RCC 7860 (cell line): ENCODE measurements at places on chromosomes 2 and 18.
A peak's percentile ranks its signal among the peaks of the same experiment; 100 is the strongest.

- DNase-seq = no peak
Measured at GRCh38 chr2:36731941-36732672, 35.6 kb downstream of the VIT start.

DNA sequence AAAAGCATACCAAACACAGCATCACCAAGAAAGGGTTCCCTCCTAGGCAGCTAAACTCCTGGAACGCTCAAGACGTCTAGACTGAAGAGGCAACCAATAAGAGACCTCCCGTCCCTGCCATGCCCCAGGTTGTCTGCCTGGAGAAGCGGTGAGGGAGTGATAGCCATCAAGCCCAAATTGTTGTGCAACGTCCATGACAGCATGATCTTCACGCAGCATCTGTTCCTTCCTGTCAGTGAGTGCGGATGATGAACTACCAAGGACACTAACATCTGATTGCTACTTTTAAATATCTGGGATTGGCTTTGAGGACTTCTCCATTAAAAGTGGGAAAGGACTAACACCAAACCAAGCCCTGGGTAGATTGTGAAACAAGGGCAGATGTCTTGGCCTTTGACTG lies 149.7 kb downstream of the TXNL1 start:
- no peak for DNase-seq

DNA sequence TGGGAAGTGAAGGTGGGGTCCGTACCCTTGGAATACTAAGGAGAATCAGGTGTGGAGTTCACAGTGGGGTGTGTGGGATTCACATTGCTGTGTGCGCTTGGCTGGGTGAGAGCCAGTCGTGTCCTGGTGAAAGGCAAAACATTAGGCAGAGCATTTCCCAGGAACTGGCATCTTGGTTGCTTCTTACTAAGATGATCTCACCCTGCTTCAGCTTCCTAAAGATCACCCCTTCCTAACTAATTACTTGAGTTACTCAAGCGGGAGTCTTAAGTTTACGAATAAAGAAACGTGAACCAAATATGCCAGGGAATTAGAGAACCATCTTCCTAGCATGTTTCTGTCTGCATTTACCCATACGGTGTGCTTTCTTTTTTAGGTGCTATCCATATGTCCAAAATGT lies 122.9 kb downstream of the NCK2 start:
- no peak for DNase-seq

GRCh38 chr18:61972389-61973264 lies 79.8 kb upstream of the RNF152 start:
- no peak for DNase-seq

GRCh38 chr2:188787021-188787657 lies 187.0 kb upstream of the COL3A1 start:
- DNase-seq = peak; percentile 25

DNA sequence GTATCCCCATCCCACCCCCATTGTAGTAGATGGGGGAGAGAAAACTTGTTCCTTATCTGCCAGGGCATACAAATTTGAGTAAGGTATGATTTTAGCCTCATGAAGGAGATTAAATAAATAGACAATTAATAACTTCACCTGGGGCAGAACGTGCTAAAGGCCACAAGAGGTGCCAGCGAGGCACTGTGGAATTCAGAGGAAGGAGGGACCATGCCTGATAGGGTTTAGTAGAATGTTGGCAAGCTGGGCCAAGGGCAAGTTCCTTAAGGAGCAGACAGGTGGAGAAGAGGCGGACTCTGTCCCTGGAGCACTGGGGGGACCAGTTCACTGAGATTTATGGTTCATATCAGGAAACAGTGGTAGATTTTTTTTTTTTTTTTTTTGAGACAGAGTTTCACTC lies 22.5 kb downstream of the STAMBP start:
- no peak for DNase-seq

- no peak for DNase-seq
Measured at GRCh38 chr2:171158036-171158789, 2.5 kb downstream of the TLK1 start.

- no peak for DNase-seq
Measured at GRCh38 chr2:231715988-231716616, 7.8 kb downstream of the PTMA start.

DNA sequence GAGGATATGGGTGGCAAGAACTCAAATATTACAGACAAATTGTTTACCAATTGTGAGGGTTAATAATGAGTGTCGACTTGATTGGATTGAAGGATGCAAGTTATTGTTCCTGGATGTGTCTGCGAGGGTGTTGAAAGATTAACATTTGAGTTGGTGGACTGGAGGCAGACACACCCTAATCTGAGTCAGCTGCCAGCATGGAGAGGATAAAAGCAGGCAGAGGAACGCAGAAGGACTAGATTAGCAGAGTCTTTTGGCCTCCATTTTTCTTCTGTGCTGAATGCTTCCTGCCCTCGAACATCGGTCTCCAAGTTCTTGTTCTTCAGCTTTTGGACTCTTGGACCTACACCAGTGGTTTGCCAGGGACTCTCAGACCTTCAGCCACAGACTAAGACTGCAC lies 1503.7 kb downstream of the LRP1B start:
- no peak for DNase-seq

GRCh38 chr2:175981551-175981950 lies 20.5 kb downstream of the LNPK start:
- no peak for DNase-seq

DNA sequence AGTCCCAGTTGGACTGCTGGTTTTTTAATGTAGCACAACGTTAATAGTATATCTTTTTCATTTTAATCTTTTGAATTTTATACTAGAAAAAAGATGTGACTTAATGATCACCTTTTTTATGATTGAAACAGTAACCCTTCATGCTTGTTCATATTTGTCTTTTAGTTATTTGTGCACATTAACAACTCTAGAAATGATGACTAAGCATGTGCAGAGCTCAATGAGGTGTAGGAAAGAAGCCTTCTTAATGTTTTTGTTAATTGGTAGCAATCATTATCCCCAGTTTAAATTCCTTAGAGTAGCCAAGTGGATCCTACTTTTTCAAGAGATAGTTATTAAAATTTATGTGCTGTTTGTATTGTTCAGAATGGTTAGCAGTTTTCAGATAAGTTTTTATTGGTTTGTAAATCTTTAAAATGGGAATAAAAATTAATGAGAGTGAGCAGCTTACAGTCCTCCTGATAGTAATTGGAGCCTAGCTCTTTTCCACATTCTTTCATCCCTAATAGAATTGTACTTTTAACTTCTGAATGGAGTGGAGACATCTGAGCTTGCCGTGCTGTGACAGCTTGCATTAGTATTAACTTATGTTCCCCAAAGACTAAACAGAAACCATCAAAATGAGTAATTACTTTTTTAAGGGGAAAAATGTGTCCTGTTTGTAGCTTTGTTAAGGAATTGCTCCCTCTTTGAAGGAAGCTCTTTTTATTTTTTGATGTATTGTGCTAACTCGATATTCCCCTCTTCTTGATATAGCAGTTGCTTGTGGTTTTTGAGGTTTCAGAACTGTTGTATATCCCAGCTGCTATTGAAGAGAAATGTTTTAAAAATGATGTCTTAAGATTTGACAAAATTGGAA lies 17.3 kb downstream of the PIK3C3 start:
- DNase-seq = no peak

DNA sequence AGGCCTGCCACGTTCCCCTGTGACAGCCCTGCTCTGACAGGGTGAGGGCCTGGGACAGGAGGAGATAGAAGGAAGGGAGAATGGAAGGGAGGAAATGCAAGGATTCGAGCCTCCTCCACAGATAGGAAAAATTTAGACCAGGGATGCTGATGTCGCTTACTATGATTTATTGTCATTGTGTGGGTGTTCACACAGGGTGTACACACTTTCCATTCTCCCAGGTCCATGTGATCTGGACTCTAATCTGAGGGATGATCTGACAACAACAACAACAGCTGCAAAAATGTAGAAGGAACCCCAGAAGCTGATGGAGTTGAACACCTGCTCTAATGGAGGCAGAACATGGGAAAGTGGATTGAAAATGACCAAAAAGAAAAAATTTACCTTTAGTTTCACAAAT lies 231.7 kb upstream of the TNP1 start:
- no peak for DNase-seq

DNA sequence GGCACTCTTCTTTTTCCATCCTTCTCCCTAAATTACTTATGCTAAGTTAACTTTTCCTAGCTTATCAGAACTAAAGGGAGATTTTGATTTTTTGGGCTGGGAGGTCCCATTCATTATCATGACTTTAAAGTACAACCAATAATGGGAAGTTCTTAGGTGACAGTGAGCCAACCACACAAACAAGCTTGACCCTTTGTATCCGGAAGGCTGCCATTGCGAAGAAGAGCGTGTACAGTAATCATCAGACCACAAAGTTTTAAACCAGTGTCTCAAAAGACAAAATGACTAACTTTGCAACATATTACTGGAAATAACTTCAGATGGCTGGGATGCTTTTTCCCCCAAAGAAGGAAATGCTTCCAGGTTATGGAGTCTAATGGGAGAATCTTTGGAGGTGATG lies 298.1 kb downstream of the TGIF1 start:
- no peak for DNase-seq
